ENCODE measurements at places on chromosomes 5 and 9.

GRCh38 chr5:145975001-145975360 is 38.6 kb downstream of the SH3RF2 start:
- DNase-seq, result no peak

DNA sequence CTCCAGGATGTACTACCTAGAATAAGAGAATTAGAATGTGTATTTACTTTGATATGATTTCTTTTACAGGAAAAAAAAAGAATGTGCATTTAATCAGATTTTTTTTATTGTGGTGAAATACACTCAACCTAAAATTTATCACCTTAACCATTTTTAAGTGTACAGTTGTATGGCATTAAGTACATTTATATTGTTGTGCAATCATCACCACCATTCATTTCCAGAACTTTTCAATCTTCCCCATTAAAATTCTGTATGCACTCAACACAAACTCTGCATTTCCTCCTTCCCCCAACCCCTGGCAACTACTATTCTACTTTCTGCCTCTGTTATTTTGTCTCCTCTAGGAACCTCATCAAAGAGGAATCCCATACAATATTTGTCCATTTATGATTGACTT is 66.0 kb upstream of the APC start:
- no peak for DNase-seq

DNA sequence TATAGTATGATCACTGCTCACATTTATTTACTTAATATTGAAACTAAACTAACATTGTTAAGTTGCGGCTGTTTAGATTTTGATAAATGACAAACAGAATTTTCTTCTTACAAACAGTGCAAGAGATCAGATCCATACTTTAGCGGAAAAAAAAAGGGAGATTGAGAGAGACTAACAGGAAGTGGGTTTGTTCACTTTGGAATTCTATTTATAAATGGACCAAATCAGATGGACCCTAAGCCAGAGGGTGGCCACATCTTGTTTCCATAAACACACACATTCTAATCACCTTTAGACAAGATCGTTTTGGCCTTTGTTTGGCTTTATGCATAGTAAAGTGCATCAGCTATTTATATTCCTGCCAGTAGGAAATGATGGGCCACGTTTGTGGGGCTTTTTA is 381.4 kb upstream of the CD180 start:
- DNase-seq, result no peak

- DNase-seq, result no peak
Measured at GRCh38 chr9:132472199-132472598, 62.2 kb downstream of the CFAP77 start.

DNA sequence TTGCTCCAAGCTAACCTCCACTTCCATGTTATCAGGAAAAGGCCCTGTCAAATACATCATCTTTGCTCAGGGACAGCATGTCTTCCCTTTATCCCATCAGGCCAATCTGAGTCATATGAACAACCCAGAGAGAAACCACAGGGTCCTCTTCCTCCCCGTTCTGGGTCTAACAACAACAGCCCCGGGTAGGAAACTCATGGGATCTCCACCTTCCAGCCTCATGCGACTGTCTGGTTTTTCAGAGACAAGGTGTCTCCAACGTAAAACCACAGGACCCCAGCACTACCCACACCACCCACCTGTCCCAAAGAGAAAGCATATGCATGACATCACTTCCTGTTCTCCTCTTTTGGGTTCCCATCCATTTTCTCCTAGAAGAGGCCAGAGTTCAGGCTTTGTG is 217.9 kb downstream of the ENC1 start:
- DNase-seq, result no peak
